ENCODE measurements at places on chromosomes 12 and 14. TPM values are rescaled to one million over a fixed set of nuclear protein-coding genes. Genes with fewer than 3 reads are reported as not detected.

Gene B4GALNT1
- total RNA-seq = 5.6 TPM

Gene SERPINA5
- not detected for total RNA-seq

Gene PTPRR
- total RNA-seq = not detected

Gene KRT77
- not detected for total RNA-seq

Gene AGAP2
- 2.6 TPM for total RNA-seq

Gene NOS1
- total RNA-seq = not detected

Gene PMCH
- not detected for total RNA-seq

Gene KLRD1
- total RNA-seq = 0.03 TPM

Gene TMPO
- total RNA-seq = 59.3 TPM

Gene PLCZ1
- total RNA-seq = not detected

Gene LMNTD1
- total RNA-seq = not detected

Gene ZFP36L1
- total RNA-seq = 352 TPM

GRCh38 chr14:31902002-31902401 is 175.1 kb upstream of the ARHGAP5 start:
- DNase-seq = no peak
- no peak overlapping the region for H3K27ac ChIP-seq
- H3K4me3 ChIP-seq = no peak overlapping the region

DNA sequence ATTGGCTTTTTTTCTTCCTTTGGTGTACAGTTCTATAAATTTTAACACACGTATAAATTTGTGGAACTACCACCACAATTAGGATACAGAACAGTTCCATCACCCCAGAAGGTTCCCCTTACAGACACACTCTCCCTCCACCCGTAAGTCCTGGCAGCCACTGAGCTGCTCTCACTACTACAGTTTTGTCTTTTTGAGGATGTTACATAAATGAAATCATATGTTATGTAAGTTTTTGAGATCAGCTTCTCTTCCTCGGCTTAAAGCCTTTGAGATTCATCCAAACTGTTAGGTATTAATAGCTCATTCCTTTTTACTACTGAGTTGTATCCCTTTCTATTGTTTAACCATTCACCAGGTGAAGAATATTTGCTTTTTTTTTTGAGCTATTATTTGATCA is 74.3 kb upstream of the SLC24A4 start:
- H3K36me3 ChIP-seq = no peaks in the 10 kb centered on the region
- no peak overlapping the region for H3K4me3 ChIP-seq
- H3K4me1 ChIP-seq = peaks cover 2% of the 10 kb centered on the region
- peaks cover 35% of the 10 kb centered on the region for H3K27me3 ChIP-seq
- no peak for DNase-seq

DNA sequence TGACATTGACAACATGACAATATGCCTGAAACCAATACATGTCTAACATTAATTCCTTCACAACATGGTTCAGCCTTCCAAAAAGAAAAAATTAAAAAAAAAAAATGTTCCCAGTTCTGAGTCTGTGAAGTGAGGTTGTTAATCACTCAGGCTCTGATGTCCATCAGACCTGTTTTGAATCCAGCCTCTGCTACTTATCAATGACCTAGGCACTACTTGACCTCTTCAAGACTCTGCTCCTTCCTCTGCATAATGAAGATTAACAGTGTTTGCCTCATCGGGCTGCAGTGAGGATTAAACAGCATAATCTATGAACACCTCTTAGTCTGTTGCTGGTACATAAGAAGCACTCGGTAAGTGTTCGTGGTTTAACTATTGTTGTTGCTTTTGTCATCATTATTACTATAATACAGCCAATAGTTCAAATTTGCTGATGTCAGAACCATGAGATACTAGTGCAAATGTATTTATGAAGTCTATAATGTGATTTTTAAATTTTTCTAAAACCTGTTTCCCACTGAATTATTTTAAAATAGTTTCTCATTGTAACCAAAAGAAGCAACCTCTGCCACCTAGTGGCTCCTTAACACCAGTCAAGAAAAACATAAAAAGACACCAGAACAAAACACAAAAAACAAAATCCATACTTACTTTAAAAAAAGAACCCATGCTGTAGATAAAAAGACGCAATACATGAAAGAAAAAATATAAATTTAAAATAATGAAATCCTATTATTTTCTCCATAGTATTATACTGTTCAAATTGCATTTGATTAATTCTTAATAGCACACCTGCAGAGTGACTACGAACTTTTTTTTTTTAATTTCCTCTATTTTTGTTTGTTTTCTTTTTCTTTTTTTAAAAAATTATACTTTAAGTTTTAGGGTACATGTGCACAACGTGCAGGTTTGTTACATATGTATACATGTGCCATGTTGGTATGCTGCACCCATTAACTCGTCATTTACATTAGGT is 20.3 kb upstream of the TMX1 start:
- no peaks in the 10 kb centered on the region for H3K27me3 ChIP-seq
- no peak overlapping the region for H3K27ac ChIP-seq
- H3K4me3 ChIP-seq = no peak overlapping the region
- no peaks in the 10 kb centered on the region for H3K36me3 ChIP-seq
- no peaks in the 10 kb centered on the region for H3K4me1 ChIP-seq
- no peak for DNase-seq

- peaks cover 6% of the 10 kb centered on the region for H3K36me3 ChIP-seq
- peaks cover 44% of the 10 kb centered on the region for H3K4me1 ChIP-seq
- DNase-seq = no peak
- H3K27me3 ChIP-seq = peaks cover 3% of the 10 kb centered on the region
- H3K27ac ChIP-seq = peak overlapping the region; percentile 94
These were observed 700 bp downstream of the CNIH1 start for GRCh38 chr14:54440476-54440872.

DNA sequence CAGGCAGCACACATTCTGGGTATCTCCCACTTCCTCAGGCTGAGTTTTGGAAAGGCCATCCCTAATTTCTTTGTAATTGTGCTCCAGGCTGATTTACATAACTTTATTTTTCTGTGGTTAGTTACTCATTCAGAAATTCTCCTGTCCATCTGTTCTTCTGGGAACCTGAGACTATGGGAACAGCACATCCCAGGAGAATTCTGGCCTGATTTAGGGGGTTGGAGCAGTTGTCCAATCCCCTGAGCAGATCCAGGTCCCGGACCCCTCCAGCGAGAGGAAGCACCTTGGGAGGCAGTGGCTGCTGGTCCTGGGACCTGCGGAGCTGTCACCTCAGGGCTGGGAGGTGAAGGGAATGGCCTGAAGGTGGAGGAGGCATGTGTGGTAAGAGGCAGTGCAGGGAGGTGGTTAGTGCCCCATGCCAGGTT is 40.4 kb downstream of the TSPAN9 start:
- H3K4me3 ChIP-seq = peak overlapping the region; percentile 47
- H3K27ac ChIP-seq = peak overlapping the region; percentile 95
- H3K36me3 ChIP-seq = peaks cover 13% of the 10 kb centered on the region
- DNase-seq = no peak

GRCh38 chr12:62933602-62934238 is 1.2 kb downstream of the PPM1H start:
- DNase-seq = no peak
- peak overlapping the region; percentile 78 for H3K27ac ChIP-seq
- H3K4me3 ChIP-seq = peak overlapping the region; percentile 100
- no peaks in the 10 kb centered on the region for H3K27me3 ChIP-seq

DNA sequence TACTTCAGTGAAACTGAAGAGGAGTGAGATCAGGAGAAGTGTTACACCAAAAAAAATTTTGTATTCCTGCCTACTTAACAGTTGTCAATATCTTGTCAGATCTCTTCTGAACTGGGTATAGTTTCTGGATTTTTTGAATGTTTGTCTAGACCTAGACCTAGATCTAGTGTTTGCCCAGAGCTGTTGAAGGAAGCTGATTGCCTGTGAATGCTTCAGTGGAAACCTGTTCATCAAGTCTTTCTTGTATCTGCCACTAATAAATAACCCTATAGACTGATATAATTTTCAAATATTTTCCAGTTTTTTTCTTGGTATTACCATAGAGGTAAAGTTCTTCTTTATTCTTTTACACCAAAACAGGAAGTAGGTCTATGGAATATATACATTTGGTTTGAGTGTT is 781.5 kb upstream of the FBXO33 start:
- DNase-seq = no peak
- no peaks in the 10 kb centered on the region for H3K36me3 ChIP-seq
- no peak overlapping the region for H3K27ac ChIP-seq
- no peak overlapping the region for H3K4me3 ChIP-seq
- H3K27me3 ChIP-seq = no peaks in the 10 kb centered on the region

GRCh38 chr12:2613326-2614073 is 181.3 kb upstream of the FKBP4 start:
- peaks cover 58% of the 10 kb centered on the region for H3K36me3 ChIP-seq
- peaks cover 56% of the 10 kb centered on the region for H3K4me1 ChIP-seq
- no peaks in the 10 kb centered on the region for H3K27me3 ChIP-seq
- peak; percentile 88 for DNase-seq

DNA sequence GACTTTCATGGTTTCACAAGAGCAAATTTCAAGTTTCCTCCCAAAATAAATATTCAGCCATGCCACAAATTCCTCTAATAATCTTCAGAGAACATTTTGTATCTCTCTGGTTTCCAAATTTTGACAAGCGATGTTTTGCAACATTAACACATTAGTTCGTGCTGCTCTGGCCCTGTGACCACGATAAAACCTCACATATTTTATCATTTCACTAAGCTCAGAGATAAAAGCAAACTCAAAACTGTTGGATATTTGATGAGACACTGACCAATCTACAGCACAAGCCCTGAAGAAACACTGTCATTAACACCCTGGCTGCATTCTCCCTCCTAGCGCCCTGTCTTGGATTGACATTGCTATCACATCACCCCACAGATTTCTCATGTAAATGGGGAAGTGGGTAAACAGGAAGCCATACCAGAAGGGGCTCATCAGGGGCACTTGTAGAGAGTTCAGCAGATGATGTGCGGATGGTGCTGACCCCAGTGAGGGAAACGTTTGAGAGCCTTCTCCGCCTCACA is 264.3 kb downstream of the PRKD1 start:
- H3K27me3 ChIP-seq = no peaks in the 10 kb centered on the region
- no peak overlapping the region for H3K27ac ChIP-seq
- H3K4me3 ChIP-seq = no peak overlapping the region
- DNase-seq = no peak

GRCh38 chr14:22552001-22552826 is 36.8 kb downstream of the DAD1 start:
- no peaks in the 10 kb centered on the region for H3K36me3 ChIP-seq
- peaks cover 60% of the 10 kb centered on the region for H3K4me1 ChIP-seq
- no peak overlapping the region for H3K4me3 ChIP-seq
- H3K27me3 ChIP-seq = no peaks in the 10 kb centered on the region
- H3K27ac ChIP-seq = no peak overlapping the region
- no peak for DNase-seq

- H3K27ac ChIP-seq = no peak overlapping the region
- no peaks in the 10 kb centered on the region for H3K27me3 ChIP-seq
- DNase-seq = no peak
- no peak overlapping the region for H3K4me3 ChIP-seq
- peaks cover 1% of the 10 kb centered on the region for H3K36me3 ChIP-seq
- H3K4me1 ChIP-seq = no peaks in the 10 kb centered on the region
These were observed 781.2 kb downstream of the FLRT2 start for GRCh38 chr14:86311151-86311550.

DNA sequence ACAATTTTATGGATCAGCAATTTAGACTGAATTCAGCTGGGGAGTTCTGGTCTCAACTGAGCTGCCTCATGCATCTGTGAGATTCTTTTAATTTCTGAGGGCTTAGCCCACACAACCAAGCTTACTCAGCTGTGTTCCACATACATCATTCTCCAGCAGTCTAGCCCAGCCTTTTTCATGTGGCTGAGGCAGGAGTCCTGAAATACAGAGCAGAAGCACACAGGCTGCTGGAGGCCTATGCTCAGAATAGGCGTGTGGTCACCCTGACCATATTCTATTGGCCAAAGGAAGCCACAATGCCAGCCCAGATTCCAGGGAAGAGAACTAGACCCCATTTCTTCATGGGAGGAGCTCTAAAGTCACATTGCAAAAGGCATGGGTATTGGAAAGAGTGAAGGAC is 72.3 kb upstream of the DHRS4 start:
- no peak for DNase-seq
- H3K36me3 ChIP-seq = no peaks in the 10 kb centered on the region
- no peak overlapping the region for H3K27ac ChIP-seq
- H3K27me3 ChIP-seq = peaks cover 52% of the 10 kb centered on the region
- H3K4me3 ChIP-seq = no peak overlapping the region
- no peaks in the 10 kb centered on the region for H3K4me1 ChIP-seq

- peaks cover 11% of the 10 kb centered on the region for H3K27me3 ChIP-seq
- H3K36me3 ChIP-seq = no peaks in the 10 kb centered on the region
- H3K4me1 ChIP-seq = no peaks in the 10 kb centered on the region
- H3K4me3 ChIP-seq = no peak overlapping the region
These were observed 49.5 kb downstream of the PRMT8 start for GRCh38 chr12:3540387-3540990.

- no peaks in the 10 kb centered on the region for H3K27me3 ChIP-seq
- no peak for DNase-seq
- no peak overlapping the region for H3K27ac ChIP-seq
- peaks cover 13% of the 10 kb centered on the region for H3K4me1 ChIP-seq
- H3K4me3 ChIP-seq = no peak overlapping the region
- H3K36me3 ChIP-seq = peaks cover 6% of the 10 kb centered on the region
These were observed 58.2 kb downstream of the SLC16A7 start for GRCh38 chr12:59654061-59654460.

- H3K27me3 ChIP-seq = no peaks in the 10 kb centered on the region
These were observed 2.7 kb downstream of the TCTN1 start for GRCh38 chr12:110616471-110617115.

DNA sequence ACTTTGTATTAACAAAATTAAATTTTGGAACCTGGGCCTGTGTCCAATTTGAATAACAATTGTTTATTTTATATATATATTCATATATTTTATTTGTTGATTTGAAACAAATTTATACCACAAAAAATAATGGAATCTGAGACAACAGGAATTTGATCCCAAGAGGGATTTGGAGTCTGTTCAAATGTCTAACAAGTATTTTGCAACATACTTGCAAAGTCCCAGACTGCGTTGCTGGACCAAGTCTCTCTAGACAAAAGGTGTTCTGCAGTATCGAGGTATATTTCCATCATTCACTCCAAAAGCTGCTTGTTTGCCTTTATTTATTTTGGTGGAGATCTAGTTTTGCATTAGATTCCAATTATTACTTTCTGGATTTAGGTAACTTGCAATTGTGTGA is 68.7 kb upstream of the PTPRR start:
- H3K36me3 ChIP-seq = no peaks in the 10 kb centered on the region
- no peak for DNase-seq
- H3K27ac ChIP-seq = no peak overlapping the region
- no peak overlapping the region for H3K4me3 ChIP-seq
- H3K4me1 ChIP-seq = peaks cover 9% of the 10 kb centered on the region

DNA sequence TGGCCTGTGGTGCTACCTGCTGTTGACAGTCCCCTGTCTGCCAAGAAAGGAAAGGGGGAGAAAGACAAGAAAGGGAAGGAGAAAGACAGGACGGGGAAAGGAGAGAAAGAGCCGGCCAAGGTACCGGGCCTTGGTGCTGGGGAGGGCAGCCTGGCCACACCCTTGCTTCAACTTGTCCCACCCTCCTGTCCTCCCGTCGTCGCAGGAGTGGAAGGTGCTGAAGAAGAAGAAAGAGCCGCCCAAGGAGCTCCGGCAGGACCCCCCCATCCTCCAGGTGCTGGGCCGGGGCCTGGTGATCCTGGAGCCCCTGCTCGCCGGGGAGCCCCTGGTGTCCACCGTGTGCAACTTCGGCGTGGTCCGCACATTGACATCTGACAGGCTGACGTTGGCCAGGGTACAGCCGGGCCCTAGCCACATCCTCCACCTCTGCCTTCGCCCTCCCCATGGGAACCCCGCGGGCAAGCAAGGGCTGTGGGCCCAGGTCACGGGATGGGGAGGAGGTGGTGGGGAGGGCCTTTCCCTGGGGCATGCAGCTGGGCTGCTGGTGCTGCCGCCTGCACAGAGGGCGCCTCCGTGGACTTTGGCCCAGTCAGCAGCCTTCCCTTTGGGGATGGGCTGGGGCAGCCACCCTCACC is 2.9 kb upstream of the B3GNT4 start:
- peaks cover 10% of the 10 kb centered on the region for H3K4me1 ChIP-seq
- no peak overlapping the region for H3K4me3 ChIP-seq
- no peak for DNase-seq
- peaks cover 11% of the 10 kb centered on the region for H3K27me3 ChIP-seq
- no peak overlapping the region for H3K27ac ChIP-seq

Data from osteocyte (in vitro differentiated cells).